Activated T-helper 1 cell treated with anti-CD3 and anti-CD28 coated beads, Interleukin-12 subunit alpha, Interleukin-12 subunit beta, Interleukin-2, Interleukin-4 antibody, amounts not matched to agents 30 ng/mL and 10 ng/mL and 1 ng/mL, durations not matched to agents 14 hours and 24 hours and 36 hours (primary cell): ENCODE measurements at places on chromosomes 6 and 20. TPM values are rescaled to one million over a fixed set of nuclear protein-coding genes. Genes with fewer than 3 reads are reported as not detected.

GRCh38 chr20:33477386-33478234, 12.3 kb upstream of the CBFA2T2 start:
- DNase-seq = no peak

DNA sequence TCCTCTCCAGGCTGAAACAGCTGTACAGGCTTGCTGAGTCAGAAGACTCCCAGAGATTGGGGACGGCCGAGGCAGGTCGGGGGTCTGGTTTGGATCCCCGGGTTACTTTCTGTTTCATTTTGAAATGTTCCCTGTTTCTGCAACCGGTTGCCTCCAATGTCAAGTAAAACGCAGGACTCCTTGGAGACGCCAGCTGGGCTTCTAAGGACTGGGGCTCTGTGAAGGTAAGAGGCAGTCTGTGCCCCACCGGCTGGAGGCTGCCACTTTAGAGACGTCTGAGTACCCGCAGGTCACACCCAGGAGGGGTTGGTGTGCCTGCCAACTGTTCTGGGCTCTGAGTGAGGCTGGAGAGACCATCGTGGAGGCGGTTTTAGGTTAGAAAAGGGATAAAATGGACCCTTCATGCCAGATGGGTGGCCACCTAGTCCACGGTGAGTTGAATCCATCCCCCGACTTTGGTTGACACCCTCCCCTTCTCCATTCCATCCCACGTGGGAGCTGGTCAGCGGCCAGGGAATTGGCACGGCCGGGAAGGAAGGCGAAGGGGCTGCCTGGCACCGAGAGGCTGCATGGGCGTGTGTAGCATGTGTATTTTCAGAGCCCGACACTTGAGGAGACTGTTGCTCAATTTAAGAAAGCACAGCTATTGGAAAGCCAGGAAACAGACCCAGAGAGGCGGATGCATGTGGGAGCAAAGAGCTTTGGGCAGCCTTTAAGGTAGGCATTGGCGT, 240.9 kb downstream of the PHACTR1 start:
- DNase-seq = peak; percentile 2

DNA sequence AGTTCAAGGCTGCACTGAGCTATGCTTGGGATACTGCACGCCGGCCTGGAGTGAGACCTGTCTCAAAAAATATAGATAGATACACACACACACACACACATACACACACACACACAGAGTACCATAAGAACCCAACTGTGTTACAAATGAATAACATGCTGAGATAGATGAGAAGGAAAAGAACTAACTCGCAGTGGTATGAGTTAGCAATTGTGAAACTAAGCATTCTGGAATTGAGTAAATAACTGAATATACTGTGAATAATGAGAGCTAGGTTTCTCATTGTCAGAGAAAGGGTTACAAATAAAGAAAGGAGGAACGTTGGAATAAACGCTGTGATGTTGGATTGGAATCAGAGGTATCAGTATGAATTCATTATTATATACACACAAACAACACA, 14.6 kb upstream of the FAXC start:
- DNase-seq = no peak

DNA sequence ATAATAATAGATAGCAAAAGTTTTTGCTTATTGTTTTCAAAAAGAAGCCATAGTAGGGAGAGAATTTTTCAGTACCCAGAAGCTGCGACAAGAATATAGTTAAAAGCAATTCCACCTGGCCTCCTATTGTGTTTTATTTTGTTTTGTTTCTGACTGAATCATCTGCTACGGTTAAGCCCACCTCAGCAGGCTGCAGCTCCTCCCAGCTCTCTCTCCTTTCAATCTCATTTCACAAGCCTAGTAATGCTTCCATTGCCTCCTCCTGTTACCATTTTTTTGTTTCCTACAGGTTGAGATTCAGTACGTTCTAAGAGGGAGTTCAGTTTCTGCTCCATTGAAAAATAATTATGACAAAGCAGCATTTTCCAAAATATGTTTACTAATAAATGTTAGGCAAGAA, 77.9 kb downstream of the PCSK2 start:
- DNase-seq = no peak

GRCh38 chr20:50915424-50915823, 15.8 kb downstream of the ADNP start:
- no peak for DNase-seq

DNA sequence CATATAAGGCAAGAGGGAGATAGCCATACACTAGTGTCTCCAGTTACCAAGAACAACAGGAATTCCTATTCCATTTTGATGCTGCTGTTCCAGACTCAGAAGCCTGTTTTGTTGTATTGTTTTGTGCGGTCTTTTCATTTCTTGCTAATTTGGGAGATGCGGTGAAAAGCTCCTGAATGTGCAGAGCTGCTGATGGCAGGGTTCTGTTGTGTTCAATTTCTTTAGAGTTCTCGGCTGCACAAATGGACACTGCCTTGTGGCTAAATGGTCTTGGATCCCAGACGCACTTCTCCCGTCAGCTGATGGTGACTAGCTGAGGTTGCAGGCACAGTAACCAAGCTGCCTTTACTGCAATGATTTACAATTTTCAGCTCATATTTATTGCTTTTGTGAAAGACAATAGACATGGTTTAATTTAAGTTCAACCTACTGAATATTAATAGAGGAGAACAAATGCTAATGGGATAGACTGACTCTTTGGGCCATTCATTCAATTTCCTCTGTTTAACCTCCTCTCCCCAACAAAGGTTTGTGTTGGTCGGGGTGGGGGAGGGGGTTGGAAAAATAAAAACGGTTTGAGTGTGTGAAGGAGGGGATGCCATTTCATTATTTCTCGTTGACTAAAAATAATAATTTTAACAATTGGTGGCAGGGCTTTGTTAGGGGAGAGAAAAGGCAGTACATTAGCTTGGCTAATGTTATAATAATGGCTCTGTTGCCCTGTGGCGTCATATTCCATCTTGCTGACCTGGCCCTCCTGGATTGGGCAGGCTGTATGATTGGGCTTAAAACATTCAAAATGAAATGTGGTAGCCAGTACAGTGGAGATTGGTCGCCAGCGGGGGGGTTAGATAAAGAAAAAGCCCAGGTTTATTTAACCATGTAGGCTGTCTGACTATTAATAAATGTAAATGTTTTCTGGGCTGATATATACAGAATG, 159.5 kb downstream of the JARID2 start:
- DNase-seq = no peak

- no peak for DNase-seq
Observed at GRCh38 chr6:35500782-35501181, 3.9 kb upstream of the TEAD3 start.

- no peak for DNase-seq
Observed at GRCh38 chr6:79672631-79673111, 41.5 kb downstream of the SH3BGRL2 start.

DNA sequence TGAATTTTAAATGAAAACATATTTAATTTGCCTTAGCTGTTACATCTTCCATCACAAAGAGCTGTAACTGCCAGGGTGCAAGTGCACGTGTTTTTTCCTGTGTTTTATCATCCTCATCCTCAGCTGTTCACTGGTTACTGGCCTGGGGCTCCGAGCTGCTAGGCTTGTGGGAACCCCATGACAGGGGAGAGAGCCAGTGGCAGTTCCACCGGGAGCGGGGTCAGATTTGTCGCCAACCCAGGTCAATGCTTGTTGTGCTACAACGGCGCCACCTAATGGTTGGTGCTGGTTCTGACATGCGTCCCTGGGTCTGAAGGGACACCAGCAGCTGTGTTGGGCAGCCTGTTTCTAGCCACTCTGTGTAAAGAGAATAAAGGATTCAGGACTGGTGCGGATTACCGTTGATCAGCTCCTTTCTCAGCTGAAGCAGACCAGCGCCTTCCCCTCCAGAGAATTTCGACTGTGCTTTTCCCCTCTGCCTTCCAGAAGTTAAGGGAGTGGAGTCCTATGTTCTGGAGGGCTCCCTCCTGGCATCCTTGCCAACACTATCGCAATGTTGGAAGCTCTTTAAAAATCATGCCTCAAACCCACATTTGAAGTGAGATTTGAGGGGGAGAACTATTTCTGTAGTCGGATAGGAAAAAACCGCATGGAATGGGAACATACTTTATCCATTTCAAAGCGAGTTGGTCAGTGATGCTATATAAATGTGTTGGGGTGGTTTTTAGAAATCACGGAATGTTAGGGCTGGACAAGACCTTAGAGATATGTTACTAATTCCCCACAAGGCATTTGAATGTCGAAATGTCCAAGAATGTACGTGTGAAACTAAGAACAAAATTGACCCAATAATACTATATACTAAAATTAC, 32.1 kb downstream of the SUMO4 start:
- DNase-seq = peak; percentile 79

DNA sequence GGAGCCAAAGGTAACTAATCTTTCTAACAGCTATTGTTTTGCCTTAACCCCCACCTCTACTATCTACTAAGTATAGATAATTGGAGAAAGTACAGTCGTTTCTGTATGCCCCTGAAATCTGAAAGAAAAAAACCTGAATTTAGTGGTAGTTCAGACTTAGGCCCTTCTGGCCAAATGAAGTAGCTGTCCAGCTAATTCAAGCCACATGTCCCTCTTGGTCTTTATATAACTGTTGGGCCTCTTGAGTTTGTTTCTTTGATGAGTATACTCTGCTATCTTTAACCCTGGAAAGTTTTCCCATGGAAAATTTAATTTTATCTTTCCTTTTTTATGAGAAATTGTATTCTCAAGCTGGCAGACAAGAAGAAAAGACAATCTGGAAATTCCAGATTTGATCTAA, 73.0 kb upstream of the FAM8A1 start:
- no peak for DNase-seq

- no peak for DNase-seq
Observed at GRCh38 chr20:37823296-37823980, 79.5 kb upstream of the VSTM2L start.

DNA sequence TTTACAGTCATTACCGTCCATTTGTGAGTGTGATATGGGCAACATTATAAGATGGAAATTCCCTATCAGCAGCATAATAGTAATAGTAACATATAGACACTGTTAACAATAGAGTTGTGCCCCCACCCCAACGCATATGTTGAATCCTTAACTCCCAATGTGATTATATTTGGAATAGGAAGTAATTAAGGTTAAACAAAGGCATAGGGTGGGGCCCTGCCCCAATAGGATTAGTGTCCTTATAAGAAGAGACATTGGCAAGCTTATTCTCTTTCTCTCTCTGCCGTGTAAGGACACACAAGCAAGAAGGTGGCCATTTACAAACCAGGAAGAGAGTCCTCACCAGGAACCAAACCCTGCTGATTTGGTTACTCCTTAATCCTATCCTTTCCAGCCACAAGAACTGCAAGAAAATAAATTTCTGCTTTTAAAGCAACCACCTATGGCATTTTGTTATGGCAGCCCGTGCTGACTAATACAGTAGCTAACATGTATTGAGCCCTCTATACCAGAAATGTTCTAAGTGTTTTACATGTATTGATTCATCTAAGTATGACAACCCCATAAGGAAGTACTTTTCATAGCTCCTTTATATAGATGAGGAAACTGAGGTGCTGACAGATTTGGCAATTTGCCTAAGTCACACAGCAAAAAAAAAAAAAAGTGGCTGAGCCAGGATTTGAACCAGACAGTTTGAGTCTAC, 114.2 kb downstream of the BCAS1 start:
- DNase-seq = no peak

GRCh38 chr6:113077794-113078193, 730.7 kb downstream of the RFPL4B start:
- DNase-seq = no peak

- no peak for DNase-seq
Observed at GRCh38 chr6:108588586-108588985, 27.9 kb downstream of the FOXO3 start.

DNA sequence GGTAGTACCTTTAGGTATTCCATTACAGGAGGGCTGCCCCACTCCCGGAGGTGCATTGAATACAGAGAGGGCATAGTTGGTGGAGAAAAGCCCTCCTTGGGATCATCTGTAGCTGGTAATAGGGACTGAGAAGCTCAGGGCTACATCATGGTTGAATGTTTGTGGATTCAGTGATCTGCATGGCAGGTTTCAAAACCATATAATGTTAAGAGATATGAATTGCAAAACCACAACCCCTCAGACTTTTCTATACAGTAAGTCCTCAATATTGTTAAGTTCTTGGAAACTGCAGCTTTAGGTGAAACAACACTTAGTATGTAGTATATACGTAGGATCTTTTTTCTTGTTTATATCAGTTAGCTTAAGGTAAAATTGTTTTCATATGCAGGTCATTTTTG, 11.3 kb downstream of the TULP4 start:
- no peak for DNase-seq

- DNase-seq = no peak
Observed at GRCh38 chr20:14568225-14568624, 230.8 kb upstream of the FLRT3 start.

- DNase-seq = no peak
Observed at GRCh38 chr6:49923826-49924225, 40.1 kb downstream of the DEFB114 start.

The MUC21 gene
- not detected in 2 replicates for total RNA-seq

The PNPLA1 gene
- total RNA-seq = not detected in 2 replicates

The UBD gene
- total RNA-seq = 0.59 and 0.93 TPM in 2 replicates

The MATN4 gene
- total RNA-seq = 2.0 and 2.1 TPM in 2 replicates
